ENCODE measurements at places on chromosomes 5 and 9.

- no peak for DNase-seq
These were observed 110.1 kb downstream of the CARTPT start for GRCh38 chr5:71829206-71829605.

DNA sequence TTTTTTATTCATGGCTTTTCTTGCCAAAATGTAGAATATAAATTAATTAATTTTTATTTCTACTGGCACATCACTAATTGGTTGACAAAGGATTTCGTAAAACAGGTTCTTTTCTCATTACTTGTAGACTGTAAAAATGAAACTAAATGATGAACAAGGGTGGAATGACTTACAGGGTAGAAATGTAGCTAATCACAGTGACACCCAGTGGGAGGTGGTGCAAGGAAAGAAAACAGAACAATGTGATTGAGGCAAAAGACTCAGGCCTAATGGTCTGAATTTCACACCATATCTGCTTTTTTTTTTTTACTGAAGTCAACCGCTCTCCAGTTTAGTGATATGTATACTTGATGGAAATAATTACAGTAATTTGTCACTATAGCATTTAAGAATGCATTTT lies 28.9 kb downstream of the GABRG2 start:
- DNase-seq = no peak

DNA sequence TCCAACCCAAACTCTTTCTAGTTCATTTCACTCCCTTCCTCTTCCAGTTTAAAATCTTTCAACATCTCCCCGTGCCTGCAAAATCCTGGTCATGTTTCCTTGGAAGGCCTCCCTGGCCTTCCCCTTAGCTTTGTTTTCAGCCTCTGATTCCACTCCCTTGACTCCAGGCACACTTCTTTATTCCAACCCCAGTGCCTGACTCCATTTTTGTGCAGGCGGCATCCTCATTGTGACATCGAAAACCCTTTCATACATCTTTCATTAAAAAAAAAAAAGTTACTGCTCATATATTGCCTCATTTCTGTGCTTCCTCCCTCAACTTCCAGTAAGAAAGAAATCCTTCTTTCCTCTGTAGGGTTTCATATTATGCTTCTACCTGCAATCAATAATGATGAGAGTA lies 7.1 kb upstream of the TNFSF8 start:
- peak; percentile 50 for DNase-seq

DNA sequence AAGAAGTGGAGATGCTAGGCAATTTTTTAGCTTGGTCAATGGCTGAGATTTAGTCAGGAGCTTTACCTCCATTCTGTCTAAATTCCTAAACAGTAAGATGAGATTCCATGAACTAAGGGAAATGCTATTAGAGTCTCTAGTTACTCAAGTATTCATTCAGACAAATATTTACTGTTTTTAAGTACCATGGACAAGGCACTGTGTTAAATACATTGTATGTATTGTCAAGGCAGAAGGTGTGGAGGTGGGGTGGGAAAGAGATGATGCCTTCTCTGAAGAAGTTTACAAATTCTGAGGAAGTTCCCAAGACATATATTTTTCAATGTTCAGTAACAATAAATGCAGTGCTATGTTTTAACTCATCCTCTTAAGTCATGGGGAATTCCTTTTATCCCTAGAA lies 459.9 kb upstream of the NMUR2 start:
- DNase-seq = no peak

DNA sequence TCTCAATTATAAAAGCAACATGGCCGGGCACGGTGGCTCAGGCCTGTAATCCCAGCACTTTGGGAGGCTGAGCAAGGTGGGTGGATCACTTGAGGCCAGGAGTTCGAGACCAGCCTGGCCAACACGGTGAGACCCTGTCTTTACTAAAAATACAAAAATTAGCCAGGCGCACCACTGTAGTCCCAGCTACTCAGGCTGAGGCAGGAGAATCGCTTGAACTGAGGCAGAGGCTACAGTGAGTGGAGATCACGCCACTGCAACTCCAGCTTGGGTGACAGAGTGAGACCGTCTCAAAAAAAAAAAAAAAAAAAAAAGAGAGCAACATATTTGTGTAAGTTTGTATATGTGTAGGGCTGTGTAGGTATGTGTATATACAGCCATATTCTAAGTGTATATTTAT lies 7.5 kb downstream of the RPS6 start:
- no peak for DNase-seq

DNA sequence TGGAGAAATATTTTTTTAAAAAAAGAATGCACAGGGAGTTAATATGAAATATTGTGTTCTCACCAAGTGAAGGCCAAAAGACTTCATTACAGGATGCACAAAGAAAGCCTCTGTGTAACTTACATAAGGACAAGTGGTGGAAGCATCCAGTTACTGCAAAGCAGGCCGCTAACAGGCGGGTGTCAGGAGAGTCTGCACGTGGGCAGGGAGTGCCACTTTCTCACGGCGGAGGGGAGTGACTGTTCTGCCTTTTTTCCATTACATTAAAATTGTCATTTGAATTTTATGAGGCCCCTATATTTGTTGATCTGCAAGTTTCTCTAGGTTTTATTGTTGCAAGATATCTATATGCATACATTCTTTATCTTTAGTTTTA lies 28.1 kb upstream of the SPATA31E1 start:
- no peak for DNase-seq

- DNase-seq = no peak
These were observed 29.8 kb downstream of the CXXC5 start for GRCh38 chr5:139677736-139678613.

DNA sequence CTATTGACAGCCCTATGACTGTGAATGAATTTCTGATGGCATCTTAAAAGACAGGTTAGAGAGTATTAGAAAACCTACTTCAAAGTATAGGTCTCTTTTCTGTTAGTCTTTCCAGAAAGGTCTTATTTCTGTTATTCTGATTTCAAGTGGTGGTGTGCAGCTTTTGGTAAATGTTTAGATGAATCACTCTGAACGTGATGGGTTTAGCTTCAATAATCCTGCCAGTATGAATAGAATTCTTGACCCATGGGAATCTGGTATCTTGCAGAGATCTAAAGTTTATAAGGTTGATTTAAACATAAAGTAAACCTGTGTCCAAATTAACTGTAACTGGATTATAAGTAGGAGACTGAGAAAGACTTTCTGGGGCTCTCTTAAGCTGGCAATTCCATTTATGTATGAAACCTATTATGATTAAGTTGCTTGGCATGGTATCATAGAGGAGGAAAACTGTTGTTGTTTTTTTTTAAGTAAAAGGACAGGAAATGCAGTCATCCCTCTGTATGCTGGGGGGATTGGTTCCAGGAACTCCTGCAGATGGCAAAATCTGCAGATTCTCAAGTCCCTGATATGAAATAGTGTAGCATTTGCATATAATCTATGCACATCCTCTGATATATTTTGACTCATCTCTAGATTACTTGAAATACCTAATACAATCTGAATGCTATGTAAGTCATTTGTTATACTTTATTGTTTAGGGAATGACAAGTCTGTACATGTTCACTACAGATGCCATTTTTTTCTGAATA lies 77.0 kb upstream of the ADAMTS19 start:
- DNase-seq = no peak

- DNase-seq = no peak
These were observed 735.8 kb upstream of the WWC1 start for GRCh38 chr5:167555565-167556166.

DNA sequence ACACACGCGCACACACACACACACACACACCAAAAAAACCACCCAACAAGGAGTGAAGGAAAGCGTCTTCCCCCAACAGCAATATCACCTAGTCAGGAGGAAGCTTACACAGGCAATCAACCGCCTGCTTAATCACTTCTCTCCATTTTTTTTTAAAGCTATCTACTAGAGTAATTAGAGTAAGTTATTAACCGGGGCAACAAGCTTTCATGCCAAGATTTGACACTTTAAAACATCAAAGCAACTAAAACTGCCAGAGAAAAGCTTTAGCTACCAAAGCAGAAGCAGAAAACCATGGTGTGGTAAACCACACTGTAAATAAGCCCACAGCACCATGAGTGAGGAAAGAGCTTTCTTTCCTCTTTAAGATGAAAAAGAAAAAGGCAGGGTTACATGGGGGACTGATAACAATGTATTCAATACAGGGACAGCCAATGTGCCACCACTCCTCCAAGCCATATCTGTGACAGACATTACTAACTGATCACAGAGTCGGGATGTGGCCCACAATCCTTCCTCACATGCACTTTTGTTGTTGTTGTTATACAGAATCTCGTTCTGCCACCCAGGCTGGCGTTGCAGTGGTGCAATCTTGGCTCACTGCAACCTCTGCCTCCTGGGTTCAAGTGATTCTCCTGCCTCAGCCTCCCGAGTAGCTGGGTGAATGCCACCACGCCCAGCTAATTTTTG lies 282.1 kb downstream of the CRB2 start:
- no peak for DNase-seq

- DNase-seq = no peak
These were observed 25.1 kb downstream of the FGF18 start for GRCh38 chr5:171444582-171444981.

DNA sequence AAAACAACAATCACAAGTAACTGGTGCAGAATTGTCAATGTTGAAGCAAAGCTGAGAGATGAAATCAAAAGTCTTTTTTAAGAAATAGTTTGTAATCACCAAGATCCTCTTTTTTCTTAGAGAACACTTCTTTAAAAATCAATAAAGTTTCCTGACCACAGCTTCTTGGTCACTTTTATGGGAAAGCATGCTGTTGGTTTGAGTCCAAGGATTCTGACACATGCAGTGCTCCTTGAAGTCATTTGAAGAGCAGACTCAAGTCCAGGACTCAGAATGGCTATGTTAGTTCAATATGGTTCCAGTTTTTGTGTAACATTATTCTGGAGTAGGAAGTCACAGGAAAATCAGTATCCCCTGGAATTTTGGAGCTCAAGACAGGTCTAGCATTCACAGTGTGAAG lies 480.6 kb downstream of the NR2F1-AS1 start:
- DNase-seq = no peak

DNA sequence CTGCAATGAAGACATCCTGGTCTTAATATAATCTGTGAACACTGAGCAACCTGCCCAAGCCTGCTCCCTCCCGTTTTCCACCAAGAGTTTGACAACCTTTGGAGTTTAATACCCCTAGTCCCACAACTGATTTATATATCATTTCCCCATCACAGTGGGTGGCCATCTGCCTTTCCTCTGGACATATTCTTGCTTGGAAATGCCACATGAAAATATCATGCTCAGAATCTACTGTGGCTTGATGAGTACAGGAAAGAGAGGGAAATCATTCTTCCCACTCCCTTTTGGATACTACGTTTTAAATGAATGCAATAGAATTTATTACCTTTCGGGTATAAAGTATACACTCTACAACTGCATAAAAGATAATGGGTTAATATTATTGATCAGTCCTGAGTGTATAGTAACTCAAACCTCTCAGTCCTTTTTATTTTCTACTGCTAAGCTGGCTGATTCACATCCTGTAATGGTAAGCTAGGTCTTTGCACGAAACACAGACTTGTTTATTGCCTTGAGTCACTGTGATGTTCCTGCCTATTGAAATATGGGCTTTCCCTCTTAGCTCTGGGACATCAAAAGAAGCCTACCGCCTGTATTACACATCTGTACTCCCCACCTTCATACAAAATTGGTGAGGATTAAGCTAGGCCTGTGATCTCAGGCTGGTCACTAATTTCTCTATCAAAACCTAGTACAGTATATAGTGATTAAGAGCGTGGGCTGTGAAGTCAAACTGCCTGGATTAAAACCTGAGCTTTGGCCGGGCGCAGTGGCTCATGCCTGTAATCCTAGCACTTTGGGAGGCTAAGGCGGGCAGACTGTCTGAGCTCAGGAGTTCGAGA lies 67.6 kb upstream of the NR5A1 start:
- DNase-seq = no peak

- no peak for DNase-seq
These were observed 36.2 kb downstream of the SPOCK1 start for GRCh38 chr5:137462816-137463520.

DNA sequence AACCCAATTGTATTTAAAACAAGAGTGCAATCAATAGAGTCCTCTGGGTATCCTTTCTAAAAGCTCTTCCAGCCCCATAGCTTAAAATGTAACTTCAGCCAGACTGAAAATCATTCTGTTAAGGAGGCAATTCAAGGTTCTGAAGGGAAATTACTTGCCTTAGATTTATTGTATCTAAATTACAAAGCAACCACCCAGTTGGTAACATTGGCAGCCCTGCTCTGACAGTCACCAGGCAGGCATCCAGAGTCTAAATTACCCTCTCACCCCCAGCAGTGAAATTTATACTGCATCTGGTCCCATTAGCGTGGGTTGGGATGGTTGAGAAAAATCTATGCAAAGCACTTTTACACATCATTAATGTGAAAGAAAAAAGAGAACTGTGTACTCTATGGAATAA lies 514.7 kb downstream of the MTRR start:
- no peak for DNase-seq

GRCh38 chr9:6426117-6426516 lies 13.1 kb downstream of the UHRF2 start:
- no peak for DNase-seq

GRCh38 chr9:35552837-35553236 lies 52.2 kb upstream of the TESK1 start:
- no peak for DNase-seq

- no peak for DNase-seq
These were observed 688 bp downstream of the SNX24 start for GRCh38 chr5:122846051-122846550.

DNA sequence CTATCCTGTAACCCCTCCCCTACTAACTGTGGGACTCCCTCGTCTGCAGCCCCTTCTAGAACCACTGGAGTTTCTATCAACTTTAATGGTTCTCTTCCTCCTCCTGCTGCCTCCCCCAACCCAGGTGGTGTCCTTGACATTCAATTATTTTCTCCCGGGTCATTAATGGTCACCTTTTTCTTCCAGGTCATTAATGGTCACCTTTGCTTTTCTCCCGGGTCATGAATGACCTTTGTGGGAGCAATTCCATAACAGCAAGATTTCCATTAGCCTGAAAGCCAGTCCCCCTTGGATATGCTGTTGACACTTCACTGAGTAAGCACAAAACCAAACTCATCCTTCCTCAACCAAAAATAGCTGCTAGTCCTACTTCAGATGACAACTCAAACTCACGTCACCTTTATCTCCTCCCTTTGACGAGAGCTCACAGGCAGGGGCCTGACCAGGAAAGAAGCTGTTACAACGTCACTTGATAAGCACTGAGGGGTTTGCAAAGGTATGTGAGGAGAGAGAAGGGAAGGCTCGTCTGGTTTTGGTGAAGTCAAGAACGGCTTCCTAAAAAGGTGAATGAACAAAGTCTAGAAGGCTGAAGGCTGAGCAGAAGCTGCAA lies 10.9 kb downstream of the CCDC127 start:
- no peak for DNase-seq

All from CD14-positive monocyte (primary cell).